Urinary bladder (tissue), 4 donors: ENCODE measurements at places on chromosomes 12 and 14. TPM values are rescaled to one million over a fixed set of nuclear protein-coding genes. Genes with fewer than 3 reads are reported as not detected.

The CCDC197 gene
- total RNA-seq: not detected

The SLC24A4 gene
- 0.85 TPM for total RNA-seq

The SARNP gene
- 86.2 TPM for total RNA-seq

The RGS6 gene
- 3.3 TPM for total RNA-seq

The TRIM9 gene
- total RNA-seq: 1.1 TPM

The RERG gene
- total RNA-seq: 38.4 TPM

The RAPGEF3 gene
- total RNA-seq: 17.2 TPM
